Stimulated activated CD4-positive, alpha-beta T cell treated with anti-CD3 and anti-CD28 coated beads, Interleukin-15, amount 100 ng/mL, for 48 hours (primary cell): ENCODE measurements at places on chromosomes 5 and 9.

- no peak for DNase-seq
Measured at GRCh38 chr5:639584-640213, 27.6 kb downstream of the CEP72 start.

GRCh38 chr5:27315363-27316270 is 277.2 kb upstream of the CDH9 start:
- no peak for DNase-seq

DNA sequence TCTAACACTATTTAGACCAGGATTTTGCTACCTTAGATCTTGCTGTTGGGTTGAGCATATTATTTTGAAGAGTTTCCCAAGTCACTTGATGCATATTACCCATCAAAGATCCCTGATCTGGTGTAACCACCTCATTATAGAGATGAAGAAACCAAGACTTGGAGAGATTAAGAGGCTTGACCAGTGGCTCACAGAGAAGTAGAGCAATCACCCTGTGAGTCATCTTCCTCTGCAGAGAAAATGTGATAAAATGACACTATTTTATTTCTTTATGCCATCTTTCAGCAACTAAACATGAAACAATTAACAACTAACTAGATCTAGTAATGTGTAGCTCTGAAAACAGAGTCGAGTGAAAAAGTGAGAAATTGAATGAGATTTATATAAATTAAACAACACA is 76.1 kb downstream of the KIF4B start:
- no peak for DNase-seq

DNA sequence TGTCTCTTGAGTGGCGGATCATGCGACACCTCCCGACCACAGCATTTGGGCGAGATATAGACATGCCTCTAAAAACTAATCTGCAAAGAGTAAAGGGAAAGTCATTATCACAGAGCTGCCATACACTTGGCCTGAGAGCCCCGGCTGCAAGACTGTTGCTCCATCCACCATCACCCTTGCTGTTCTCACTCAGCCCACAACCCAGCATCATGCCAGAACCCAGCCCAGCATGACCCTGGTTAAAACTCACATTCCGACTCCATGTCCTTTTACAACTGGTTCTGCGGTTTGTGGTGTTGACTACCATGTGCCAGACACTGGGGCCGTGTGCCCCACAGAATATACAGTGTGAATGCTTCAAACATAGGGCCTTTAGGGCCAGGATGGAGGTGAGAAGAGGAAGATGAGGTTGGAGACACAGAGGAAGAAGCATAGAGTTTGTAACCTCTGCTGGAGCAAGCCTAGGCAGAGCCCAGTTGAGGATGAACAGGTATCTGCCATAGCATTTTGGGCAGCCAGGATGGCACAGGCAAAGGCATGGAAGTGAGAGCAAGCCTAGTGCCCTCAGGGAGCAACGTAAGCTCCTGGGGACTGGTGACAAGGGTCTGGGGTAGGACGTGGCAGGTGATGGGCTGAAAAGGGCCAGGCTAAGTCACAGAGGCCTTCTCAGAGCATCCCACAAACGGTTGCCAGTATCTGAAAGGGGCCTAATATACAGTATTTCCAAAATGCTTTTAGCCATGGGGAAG is 37.5 kb upstream of the SMU1 start:
- DNase-seq: no peak
